ENCODE measurements at places on chromosomes 2 and 18.
A peak's percentile ranks its signal among the peaks of the same experiment; 100 is the strongest.

DNA sequence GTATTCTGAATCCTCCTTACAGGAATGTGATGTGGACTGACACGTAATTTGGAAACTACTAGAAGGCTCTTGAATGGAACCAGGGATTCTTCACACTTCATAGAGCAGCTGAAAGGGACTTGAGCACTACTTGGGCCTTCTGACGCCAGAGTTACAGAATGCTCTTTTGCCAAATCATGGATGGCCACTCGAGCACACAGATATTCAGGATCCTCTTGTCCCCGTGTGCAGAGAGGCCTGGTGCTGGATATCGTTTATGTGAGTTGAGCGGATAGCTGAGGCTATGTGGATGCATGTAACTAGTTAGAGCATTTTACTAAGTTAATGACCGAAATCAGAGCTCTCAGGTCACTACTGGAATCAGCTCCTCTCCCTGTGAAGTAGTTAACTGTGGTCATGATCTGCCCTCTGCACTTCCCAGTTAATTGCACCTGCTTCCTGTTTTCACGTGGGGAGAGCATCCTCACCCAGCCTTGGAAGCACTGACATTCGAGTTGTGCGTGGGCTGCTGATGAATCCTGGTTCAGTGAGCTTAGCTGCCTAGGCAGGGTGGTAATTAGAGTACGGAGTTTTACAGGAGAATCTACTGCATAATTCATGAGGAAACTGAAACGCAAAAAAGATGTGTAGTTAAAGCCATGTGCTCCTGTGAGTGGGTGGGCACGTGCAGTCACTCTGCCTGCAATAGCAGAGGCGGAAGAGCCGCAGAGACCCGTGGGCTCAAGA is 5.2 kb upstream of the TPO start:
- no peak for DNase-seq

DNA sequence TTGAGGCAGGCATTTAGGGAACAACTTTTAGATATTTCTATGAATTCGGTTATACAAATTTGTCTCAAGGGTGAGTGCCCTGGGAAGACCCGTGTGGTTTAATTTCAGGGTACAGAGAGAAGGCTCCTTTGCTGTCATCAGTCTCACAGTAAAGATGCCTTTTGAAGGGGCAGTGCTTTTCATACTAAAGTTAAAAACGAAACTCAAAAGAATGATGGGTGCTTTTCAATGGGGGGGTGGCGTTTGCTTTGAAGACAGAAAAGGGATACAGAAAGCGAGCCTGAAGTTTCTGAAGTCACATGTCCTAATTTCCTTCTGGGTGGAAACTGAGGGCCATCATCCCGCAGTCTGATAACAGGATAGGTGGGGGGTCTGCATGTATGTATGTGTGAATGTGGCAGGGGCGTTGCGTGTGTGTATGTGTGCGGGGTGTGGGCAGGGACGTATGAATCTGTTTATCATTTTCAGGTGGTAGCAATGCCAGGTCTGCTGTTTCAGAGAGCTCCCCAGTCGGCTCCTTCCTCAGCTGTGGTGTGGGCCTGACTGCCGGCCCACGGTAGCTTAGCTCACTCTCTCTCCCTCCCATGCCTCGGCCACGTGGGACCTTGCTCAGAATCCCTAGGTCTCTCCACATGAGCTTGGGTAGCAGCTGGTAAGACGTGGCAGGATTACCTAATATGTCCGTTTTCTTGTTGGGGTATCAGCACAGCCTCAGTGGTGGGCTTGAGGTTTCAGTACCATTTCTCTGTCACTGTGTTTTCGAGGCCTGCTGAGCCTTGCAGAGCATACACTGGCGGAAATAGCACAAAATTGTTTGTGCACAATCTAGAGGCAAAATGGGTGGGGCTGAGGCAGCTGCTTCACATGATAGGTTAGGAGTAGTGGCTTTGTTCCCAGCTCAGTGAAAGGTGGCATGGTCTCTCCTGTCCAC is 32.7 kb downstream of the ARHGAP25 start:
- DNase-seq: peak; percentile 68

DNA sequence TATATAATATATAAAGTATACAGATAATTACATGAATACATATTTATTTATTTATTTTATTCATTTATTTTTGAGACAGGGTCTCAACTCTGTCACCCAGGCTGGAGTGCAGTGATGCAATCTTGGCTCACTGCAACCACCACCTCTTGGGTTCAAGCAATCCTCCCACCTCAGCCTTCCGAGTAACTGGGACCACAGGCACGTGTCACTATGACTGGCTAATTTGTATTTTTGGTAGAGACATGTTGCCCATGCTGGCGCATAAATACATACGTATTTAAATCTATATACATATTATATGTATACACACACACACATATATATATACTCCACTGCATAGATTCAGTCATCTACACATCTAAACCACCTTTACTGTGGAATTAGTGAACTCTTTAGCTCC is 20.6 kb upstream of the NDUFV2 start:
- no peak for DNase-seq

DNA sequence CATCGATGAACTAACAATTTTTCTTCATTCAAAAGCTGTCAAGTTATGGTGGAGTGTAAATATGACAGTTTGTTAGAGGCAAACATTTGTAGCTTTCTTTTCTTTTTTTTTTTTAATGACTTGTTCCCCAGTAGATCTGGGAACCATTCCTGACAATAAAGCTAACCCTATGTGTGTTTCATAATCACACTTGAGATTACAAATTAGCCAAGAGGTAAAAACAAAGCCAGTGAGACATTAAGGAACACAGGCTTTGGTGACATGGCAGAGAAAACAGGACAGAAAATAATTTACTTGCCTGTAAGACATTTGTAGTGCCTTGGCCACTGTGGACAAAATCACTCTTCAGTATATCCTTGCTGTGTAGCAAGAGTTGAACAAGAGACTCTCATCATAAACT is 135.9 kb downstream of the UBE2E3 start:
- no peak for DNase-seq

DNA sequence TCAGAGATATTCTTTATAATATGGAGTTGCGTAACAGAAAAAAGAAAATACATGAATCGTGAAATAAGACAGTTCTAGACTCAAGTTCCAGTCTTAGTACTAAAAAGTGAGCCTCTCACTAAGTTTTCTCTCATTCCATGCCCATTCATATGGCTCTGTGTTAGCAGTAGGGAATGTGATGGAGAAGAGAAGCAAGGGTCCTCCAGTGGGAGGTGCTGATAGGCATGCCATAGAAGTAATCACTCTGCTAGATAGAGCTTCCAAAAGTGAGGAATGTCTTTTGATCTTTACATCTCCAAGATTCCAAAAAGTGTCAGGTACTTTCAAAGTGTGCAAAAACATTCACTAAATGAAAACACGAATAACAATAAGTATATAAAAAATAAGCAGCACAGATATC is 678.4 kb downstream of the DCDC2C start:
- DNase-seq: no peak

GRCh38 chr2:164023896-164024295 is 288.1 kb upstream of the FIGN start:
- no peak for DNase-seq

GRCh38 chr2:239249048-239249447 is 151.8 kb downstream of the HDAC4 start:
- no peak for DNase-seq

GRCh38 chr2:12816379-12817306 is 99.9 kb downstream of the TRIB2 start:
- no peak for DNase-seq

DNA sequence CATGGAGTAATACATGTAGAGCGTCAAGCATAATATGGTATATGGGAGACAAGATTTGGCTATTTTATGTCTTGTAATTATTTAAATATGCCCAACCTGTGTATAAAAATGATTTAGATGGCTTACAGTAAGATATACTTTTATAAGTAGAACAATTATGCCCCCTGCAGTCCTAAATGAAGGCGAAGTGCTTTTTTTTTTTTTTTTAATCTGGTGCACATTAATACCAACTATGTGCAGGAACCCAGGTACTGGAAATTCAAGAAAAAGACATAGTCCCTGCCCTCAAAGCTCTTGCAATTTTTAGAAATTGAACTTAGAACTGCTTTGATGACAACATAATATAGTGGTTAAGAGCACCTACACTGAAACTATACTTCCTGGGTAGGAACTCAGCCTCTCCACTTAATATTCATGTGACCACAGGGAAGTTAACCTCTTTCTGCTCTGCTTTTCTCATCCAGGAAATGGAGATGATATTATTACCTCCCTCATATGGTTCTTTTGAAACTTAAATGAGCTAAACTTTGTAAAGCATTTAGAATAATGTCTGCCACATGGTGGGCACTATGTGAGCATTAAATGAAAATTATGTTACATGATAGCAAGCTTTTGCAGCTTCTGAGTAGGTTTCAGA is 38.1 kb downstream of the AFTPH start:
- peak; percentile 55 for DNase-seq

GRCh38 chr2:51624995-51625394 is 593.1 kb upstream of the NRXN1 start:
- DNase-seq: no peak

GRCh38 chr2:17644997-17645720 is 104.7 kb downstream of the VSNL1 start:
- no peak for DNase-seq

DNA sequence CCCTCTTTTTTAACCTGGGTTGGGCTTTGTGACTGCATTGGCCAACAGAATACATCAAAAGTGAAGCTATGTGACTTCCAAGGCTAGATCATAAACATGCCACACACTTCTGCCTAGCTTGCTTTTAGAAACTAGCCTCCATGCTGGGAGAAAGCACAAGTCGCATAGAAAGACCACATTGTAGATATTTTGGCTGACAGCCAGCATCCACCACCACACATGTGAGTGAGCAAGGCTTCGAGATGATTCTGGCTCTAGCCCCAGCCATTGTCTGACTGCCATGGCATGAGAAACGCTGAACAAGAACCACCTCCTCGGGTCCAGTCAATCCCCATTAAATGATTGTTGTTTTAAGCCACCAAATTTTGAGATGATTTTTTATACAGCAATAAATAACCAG is 66.8 kb upstream of the STPG4 start:
- DNase-seq: no peak

- DNase-seq: no peak
These were observed 9.1 kb downstream of the CNNM4 start for GRCh38 chr2:96769814-96770213.

DNA sequence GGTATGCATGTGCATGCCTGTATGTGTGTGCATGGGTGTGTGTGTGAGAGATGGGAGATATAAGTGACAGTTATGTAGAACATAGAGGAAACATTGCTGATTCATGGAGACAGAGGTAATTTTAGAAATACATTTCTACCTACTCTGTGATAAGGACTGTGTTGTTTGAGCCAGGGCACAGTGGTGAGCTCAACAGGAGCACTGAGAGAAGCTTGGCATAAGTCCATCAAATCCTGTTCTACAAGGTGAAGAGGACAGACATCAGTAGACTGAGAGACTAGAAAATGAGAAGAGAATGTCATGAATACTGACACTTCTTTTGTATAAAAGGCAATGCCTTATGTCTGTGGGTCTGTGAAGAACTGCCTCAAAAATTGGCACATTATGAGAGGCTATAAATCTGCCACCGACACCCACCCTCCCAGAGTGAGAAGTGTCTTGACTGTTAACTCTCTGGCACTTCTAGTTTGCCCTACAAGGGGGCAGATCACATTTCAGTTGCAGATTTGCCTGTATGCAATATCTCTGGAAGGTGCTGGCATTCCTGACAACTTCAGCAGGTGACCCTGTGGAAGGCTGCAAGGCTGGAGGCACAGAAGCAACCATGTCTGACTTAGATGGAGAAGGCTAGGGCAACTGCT is 962.3 kb upstream of the NRXN1 start:
- no peak for DNase-seq

DNA sequence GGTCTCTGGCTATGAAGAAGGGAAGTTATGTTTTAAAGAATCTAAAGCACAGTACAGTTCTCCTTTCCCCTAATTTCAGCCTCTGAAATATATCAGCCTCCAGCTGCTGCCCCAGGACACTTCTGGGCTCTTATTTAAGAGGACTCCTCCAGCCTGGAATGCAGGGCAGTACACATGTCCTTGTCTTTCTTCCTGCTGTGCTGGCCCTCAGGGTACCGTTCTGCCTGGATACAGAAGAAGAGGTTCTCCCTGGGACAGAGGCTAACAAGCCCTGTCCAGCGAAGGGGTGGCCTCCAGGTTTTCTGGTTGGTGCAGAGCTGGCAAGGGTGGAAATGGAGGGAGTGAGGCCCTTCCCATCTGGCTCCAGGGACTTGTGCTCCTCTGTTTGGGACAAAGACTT is 22.1 kb downstream of the MLPH start:
- no peak for DNase-seq

GRCh38 chr2:23354554-23354953 is 30.4 kb upstream of the KLHL29 start:
- no peak for DNase-seq

GRCh38 chr2:33458248-33458819 is 18.1 kb upstream of the RASGRP3 start:
- DNase-seq: no peak

DNA sequence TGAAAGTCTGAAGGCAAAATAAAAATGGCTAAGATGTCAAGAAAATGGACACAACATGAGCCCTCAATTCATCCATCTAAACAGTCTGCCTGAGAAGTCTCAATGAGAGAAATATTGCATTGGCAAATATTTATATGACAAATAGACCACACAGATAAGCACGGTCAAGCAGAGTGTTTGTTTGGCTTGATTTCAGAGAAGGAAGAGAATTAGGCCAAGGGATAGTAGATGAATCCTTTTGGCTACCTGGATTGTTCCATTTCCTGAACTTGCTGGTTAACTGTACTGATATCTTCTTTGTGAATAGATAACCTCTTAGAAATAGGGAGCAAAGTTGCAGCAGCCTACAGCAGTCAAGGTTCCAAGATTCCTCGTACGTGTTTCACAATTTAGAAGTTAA is 129.6 kb downstream of the RBMS1 start:
- DNase-seq: no peak

- DNase-seq: no peak
These were observed 970.5 kb upstream of the SLC39A10 start for GRCh38 chr2:194686569-194686968.

- no peak for DNase-seq
These were observed 4.5 kb downstream of the STEAP3 start for GRCh38 chr2:119228136-119228535.

DNA sequence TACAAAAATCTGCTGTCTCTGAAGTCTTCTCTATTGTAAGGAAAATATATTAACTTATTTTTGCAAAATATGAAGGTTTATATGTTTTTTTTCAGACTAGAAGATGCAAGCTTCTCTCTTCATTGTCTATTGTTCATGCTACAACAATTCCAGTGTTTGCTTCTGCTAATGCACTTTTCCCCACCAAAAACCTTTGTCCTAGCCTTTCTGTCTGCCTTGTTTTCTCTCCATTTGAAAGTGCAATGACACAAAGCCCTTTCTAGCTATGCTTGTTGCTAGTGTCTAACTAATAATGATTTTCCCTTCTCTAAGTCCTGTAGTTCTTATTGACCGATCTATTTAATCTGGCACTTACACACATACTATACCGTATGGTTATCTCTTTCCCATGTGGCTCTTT is 369.5 kb upstream of the CELF4 start:
- no peak for DNase-seq
